ENCODE measurements at places on chromosomes 5 and 9.

- DNase-seq = peak; percentile 24
Measured at GRCh38 chr9:117095081-117095480, 319.8 kb downstream of the ASTN2 start.

GRCh38 chr9:132003896-132004295 lies 75.8 kb downstream of the MED27 start:
- DNase-seq = no peak

DNA sequence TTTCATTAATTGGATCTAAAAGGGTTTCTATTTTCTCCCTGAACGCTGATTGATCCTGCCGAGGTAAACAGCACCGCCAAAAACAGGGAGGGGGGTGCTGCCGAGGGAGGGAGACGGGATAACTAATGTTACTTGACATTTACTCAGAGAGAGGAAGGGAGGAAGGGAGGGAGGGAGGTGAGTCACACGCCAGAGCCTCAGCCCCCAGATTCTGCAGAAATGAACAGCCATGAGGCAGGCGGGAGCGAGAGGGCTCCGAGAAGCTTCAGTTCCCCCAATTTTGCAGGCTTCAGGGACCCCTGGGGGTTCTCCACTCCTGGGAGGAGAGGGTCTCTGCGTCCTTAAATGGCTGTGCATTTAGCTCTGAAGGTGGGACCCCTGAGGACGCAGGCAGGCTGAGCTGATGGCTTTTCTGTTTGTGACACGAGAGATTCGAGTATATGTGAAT lies 59.1 kb upstream of the IER5L start:
- DNase-seq = peak; percentile 40

DNA sequence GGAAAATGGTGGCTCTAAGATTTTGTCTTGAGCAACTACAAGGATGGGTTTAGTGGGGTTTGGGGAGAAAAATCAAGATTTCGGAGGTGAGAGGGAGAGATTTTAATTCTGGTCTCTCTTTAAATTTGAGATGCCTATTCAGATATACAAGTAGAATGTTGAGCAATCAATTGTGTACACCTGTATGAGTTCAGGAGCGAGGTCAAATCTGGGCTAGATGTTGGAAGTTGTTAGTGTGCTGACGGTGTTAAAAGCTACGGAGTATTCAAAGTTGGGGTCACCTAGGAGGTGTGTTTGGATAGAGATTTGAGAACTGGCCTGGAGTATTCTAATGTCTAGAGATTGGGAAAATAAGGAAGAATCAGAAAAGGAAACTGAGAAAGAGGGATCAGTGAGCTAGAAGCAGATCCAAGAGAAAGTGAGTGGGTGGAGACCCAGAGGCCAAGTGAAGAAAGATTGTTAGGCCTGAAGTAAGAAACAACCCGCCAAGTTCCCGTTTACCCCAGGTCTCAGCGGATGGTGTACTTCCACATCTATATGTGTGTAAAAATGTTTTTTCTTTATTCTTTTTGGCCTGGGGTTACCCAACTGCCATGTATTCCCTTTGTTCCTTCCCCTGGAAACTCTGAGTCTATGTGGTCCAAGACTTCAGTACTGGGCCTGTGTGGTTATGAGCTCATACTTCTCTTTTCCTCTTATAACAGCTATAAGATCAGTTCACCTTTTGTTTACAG lies 11.9 kb upstream of the ARHGAP26 start:
- no peak for DNase-seq

DNA sequence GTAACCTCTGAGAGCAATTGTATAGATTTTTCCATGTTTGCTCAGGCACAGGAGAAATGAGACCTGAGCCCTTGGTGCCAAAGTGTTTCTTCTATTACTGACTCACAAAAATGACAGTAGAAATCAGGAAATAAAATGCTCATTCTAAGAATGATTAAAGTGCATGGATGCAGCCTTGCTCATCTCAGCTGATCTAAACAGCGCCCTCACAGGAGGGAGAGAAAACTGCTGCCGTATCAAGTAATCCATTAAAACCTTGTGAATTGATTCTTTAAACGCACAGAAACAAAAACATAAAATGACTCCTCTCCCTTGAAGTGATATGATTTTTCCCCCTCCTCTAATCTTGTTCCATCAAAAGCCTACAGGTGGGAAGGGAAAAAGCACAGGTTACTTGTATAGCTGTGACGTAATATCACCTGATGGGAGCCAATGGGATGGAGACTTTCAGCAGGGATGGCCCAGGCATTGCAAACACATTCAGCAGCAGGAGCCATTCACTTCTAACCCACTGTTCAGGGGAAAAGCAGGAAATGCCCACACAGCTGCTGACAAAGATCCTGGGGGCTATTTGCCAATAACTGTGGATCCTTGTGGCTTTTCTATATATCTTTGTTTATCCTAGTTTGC lies 76.7 kb downstream of the PLCXD3 start:
- no peak for DNase-seq

Measured in AG10803 (cell line).